DMS53 (cell line): ENCODE measurements at places on chromosomes 6 and 20.

DNA sequence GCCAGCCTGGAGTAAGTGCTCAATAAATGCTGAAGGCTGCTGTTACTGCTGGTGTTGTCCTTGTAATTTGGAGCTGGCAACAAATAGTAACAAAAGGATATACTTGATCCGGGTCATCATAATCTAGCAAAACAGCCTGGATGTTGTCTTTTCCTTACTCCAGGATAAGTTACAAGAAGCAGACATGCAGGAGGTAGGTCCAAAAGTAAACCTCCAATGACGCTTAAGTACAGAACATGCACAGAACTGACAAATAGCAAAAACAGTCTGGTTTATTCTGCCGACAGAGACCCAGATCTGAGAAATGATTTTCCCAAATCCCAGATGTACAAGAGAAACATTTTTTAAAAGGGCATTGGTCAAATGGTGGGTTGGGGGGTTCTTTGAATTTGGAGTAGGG lies 93.0 kb upstream of the KCNK16 start:
- DNase-seq = no peak

DNA sequence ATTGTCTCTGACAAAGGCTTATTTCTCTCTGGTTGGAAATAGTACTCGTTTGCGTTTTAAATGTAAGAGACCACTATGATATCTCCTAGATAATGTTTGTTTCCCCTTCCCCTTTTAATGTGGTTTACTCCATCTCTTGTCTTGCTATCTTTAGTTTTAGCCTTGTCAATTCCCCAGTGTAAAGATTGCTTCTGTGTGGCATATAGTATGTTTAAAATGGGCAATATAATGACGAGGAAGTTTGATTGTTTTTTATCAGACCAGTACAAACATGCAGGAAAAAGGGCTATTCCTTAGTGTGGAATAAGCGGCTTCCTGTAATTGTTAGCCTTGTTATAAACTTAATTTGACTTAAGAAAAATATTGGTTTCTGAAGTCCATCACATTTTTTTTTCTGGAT lies 3.1 kb downstream of the QKI start:
- no peak for DNase-seq

DNA sequence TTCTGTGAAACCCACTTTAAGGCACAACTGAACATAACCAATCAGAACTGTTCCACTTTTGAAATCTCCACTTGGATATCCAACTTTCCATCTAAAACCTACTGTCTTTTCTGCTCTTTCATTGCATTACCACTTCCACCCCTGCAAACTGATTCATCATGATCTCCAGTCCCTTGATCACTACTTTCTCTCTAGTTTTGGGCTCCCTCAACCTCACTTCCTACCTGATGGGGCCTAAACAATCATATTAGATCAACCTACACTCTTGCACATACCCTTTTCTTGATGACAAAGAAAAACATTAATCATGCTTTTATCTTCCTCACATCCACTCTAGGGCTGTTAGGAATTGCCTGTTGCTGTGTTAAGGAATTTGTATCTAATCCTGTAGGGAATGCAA lies 137.6 kb downstream of the PDSS2 start:
- no peak for DNase-seq

DNA sequence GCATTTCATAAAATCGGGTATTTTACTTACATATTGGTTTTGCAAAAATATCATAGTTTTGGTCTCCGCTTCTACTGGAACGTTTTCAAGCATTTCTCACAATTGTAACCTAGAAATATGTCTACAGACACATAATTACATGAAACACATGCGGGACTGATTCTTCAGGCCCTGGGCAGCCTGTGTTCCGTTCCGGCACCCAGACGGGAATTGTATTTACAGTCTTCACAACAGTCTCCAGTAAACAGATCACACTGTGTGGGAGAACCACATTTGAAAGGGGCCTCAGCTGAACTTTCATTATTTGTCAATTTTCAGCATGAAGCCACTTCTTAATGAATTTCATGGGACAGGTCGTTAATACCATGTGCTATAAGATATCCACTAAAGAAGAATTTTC lies 196.9 kb downstream of the DST start:
- DNase-seq = no peak

- DNase-seq = no peak
Observed at GRCh38 chr20:3730803-3731672, 1.4 kb upstream of the HSPA12B start.

DNA sequence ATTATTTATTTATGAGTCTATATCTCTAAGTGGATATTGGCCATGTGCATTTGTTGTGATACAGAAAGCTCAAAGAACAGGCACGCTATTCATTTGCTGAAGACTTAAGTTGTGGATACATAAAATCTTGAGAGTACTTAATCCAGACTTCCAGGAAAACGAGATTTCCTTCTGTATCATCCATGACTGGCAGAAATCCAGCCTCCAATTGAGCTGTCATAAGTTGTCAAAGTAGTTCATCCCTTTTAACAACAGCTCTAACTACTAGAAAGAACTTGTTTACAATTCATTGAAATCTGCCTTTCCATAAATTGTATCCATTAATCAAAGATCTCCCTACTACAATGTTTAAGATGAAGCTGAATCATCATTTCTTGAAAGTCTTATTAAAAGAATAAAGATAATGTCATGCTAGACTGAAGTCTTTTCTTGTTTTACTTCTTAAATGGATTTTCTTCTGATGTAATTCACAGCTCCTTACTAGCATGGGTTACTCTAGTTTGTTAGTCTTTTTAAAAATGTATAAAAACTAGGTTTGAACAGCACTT lies 447.3 kb upstream of the CITED2 start:
- no peak for DNase-seq

DNA sequence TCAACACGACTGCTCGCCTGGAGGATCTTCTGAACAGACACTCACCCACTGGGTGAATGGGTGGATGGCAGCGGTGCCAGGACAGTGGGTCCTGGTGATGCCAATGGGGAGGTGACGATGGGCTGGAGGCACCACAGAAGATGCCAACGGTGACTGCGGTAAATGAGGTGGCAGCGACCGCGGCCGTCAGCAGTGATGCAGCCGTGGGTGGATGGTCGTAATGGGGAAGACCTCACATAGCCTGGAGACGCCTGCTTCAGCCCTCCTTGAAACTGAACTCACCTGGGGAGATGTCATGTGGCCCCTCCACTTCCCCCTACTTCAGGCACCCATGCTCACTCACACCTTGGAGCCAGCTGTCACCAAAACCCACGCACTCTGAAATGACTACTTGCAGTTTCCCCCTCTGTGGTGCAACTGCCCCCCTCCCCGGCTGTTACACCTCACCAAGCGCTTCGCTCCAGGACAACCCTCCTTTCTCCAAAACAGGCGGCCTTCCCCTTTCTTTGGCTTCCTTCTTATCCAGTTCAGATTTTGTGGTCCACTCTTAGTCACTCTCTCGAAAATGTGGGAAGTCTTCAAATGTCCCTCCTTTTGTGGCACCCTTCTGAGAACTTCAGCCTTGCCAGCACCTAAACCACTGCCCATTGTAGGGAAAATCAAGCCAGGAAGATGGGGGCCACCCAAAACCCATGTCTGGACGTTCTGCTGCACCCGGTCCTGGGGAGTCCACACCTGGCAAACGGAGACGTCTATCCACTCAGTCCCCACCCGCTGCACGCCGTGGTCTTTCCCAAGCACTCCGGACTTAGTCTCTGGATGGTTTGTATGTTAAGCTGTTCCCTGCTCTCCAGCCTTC lies 10.4 kb upstream of the ABHD16B start:
- no peak for DNase-seq
